ENCODE measurements at places on chromosomes 3 and 15. TPM values are rescaled to one million over a fixed set of nuclear protein-coding genes. Genes with fewer than 3 reads are reported as not detected.

Gene GOLGA8O
- not detected for total RNA-seq

GRCh38 chr15:89778861-89779260 is 2.7 kb downstream of the MESP2 start:
- peaks cover 36% of the 10 kb centered on the region for H3K4me1 ChIP-seq
- no peaks in the 10 kb centered on the region for H3K36me3 ChIP-seq
- H3K27ac ChIP-seq: no peak overlapping the region

GRCh38 chr3:64895991-64896895 is 208.4 kb upstream of the ADAMTS9 start:
- no peak for DNase-seq
- no peaks in the 10 kb centered on the region for H3K27me3 ChIP-seq
- H3K4me3 ChIP-seq: no peak overlapping the region
- H3K36me3 ChIP-seq: no peaks in the 10 kb centered on the region

DNA sequence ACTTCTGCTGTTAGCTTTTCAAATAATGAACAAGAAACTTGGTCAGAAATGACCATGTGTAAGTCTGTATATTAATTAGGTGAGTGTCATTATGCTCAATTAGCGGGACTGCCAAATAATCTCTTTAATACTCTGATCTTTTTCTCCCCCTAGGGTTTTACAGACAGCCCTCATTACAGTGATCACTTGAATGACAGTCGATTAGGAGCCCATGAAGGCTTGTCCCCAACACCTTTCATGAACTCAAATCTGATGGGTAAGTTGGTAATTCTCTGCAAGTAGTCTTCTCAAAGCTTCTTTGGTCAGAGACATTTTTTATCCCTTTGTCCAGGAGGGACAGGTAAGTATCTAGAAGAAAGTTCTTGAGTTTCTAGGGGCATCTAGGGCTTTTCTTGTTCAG is 173.2 kb downstream of the TCF12 start:
- no peak overlapping the region for H3K4me3 ChIP-seq
- peaks cover 12% of the 10 kb centered on the region for H3K4me1 ChIP-seq
- H3K36me3 ChIP-seq: peaks cover 27% of the 10 kb centered on the region

DNA sequence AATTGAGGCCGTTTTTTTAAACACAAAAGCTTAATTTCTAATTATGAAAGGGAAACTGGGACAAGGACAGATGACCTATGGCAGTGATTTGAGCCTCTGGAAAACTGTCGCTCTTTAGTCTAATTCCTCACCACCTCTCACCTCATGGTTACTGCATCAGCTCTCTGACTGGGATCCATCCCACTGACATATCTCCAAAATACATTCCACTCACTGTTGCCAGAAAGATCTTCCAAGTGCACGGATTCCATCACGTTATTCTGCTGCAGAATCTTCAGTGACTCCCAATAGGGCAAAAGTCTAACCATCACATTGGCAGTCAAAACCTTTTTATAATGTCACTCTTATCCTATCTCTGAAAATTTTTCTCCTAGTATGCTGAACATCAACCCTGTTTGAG is 132.3 kb upstream of the MB21D2 start:
- H3K27ac ChIP-seq: no peak overlapping the region
- peaks cover 5% of the 10 kb centered on the region for H3K27me3 ChIP-seq
- DNase-seq: no peak
- no peaks in the 10 kb centered on the region for H3K36me3 ChIP-seq

Gene SSUH2
- not detected for total RNA-seq

GRCh38 chr3:130433306-130433705 is 83.7 kb upstream of the COL6A6 start:
- no peaks in the 10 kb centered on the region for H3K36me3 ChIP-seq
- H3K27me3 ChIP-seq: no peaks in the 10 kb centered on the region
- no peak overlapping the region for H3K27ac ChIP-seq
- no peak overlapping the region for H3K4me3 ChIP-seq

DNA sequence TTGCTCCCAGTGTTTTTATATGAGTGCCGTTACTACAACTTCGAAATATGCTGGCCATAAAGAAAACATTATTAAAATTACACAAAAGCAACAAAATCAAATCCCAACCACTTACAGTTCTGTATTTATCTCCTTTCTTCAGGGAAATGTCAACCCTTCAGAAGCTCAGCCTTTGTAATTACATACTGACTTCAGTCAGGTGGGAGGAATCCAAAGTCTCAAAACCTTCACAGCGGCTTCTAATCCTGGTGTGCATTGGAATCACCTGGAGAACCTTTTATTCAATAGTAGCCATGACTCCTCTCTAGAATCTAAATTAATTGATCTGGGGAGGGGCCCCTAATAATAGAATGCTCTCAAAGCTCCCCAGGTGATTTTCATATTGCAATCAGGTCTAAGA is 463.7 kb upstream of the ARHGEF26 start:
- no peak for DNase-seq
- H3K36me3 ChIP-seq: no peaks in the 10 kb centered on the region
- H3K4me3 ChIP-seq: no peak overlapping the region
- H3K27me3 ChIP-seq: no peaks in the 10 kb centered on the region

Gene VEPH1
- 60.1 TPM for total RNA-seq

- no peak overlapping the region for H3K4me3 ChIP-seq
- H3K4me1 ChIP-seq: no peaks in the 10 kb centered on the region
- H3K27me3 ChIP-seq: peaks cover 36% of the 10 kb centered on the region
- no peak for DNase-seq
- H3K27ac ChIP-seq: no peak overlapping the region
Measured at GRCh38 chr15:77627581-77627980, 5.1 kb downstream of the LINGO1 start.

DNA sequence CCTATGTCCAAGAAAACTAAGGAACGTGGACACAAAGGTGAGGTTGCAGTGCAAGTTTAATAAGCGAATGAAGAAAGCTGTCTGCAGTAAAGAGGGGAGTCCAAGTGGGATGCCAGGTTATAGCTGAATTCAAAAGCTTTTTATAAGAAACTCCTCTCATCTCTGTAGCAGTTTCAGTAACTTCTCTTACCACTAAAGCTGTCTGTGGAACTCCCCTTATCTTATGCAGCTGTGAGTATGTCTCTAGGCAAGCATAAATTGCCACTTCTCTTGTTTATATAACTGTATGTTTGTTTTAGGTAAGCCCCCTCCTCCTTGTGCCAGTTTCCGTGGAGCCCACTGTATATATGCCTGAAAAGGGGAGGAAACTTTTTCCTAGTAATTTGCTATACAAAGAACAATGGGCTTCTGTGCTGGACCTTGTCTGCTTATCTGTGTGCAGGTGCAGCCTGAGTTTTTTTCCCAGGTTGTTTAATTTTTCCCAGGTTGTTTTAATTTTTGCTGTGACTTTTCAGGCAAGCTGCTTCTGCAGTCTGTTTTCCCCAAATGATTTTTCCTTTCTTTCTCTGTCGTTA is 875.1 kb upstream of the EPHA6 start:
- H3K4me1 ChIP-seq: no peaks in the 10 kb centered on the region
- H3K27ac ChIP-seq: no peak overlapping the region
- no peak overlapping the region for H3K4me3 ChIP-seq
- DNase-seq: no peak
- no peaks in the 10 kb centered on the region for H3K36me3 ChIP-seq

Gene GOLGA8Q
- not detected for total RNA-seq

DNA sequence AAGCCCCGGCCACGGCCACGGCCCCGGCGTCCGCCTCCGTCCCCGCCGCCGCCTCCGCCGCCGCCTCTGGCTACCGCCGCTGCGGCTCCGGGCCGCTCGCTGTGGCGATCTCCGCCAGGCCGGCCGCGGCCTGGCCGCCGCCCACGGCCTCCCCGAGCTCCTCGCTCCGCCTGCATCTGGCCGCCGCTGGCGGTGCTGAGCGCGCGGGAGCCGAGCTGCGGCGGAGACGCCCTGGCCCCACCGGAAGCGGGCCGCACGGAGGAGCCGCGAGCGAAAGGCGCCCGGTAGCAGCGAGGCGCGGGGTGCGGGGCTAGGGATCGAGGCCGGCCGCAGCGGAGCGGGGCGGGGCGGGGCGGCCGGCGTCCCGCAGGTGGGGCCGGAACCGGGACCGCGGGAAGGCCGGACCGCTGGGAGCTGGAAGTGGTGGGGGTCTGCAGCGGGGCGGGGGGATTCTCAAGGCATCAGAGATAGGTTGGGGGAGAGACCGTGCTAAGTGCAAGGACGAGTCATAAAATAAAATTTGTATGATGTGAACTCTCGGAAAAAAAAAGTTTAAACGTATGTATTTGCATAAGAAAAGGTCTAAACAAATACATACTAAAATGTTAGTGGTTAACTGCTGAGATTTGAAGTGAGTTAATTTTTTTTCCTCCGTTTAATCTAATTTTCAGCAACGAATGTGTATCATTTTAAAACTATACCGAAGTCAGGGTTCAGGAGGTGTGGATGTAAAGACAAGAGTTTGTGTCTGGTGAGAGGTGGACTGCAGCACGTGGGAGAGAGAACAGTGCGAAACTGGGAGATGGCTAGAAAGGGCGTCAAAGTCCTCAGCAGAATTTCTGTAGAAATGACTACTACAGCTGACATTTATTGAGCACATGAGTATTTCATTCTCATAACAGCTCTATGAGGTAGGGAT is at the start of gene AVEN:
Gene AVEN (minus strand): TSS at position 334 of the 919 bp plus-strand sequence. CDS start 158 bp downstream, at position 176.
- H3K27me3 ChIP-seq: peaks cover 1% of the 10 kb centered on the region
- H3K36me3 ChIP-seq: no peaks in the 10 kb centered on the region

- H3K27me3 ChIP-seq: peaks cover 5% of the 10 kb centered on the region
- no peak overlapping the region for H3K27ac ChIP-seq
- H3K4me3 ChIP-seq: no peak overlapping the region
- H3K36me3 ChIP-seq: no peaks in the 10 kb centered on the region
Measured at GRCh38 chr3:189826566-189826965, 195.4 kb downstream of the TP63 start.

GRCh38 chr3:78610462-78611125 is 1157.2 kb downstream of the ROBO1 start:
- no peak overlapping the region for H3K4me3 ChIP-seq
- no peak overlapping the region for H3K27ac ChIP-seq
- peaks cover 12% of the 10 kb centered on the region for H3K36me3 ChIP-seq
- DNase-seq: no peak
- no peaks in the 10 kb centered on the region for H3K27me3 ChIP-seq
- H3K4me1 ChIP-seq: peaks cover 7% of the 10 kb centered on the region

- no peak overlapping the region for H3K4me3 ChIP-seq
- H3K27ac ChIP-seq: no peak overlapping the region
- H3K36me3 ChIP-seq: no peaks in the 10 kb centered on the region
- no peak for DNase-seq
- H3K27me3 ChIP-seq: peaks cover 12% of the 10 kb centered on the region
- H3K4me1 ChIP-seq: no peaks in the 10 kb centered on the region
Measured at GRCh38 chr15:79065706-79066376, 24.7 kb downstream of the RASGRF1 start.

Gene PIERCE2
- 0.56 TPM for total RNA-seq

Gene ALG1L2
- not detected for total RNA-seq

Gene CDCP1
- 0.63 TPM for total RNA-seq

DNA sequence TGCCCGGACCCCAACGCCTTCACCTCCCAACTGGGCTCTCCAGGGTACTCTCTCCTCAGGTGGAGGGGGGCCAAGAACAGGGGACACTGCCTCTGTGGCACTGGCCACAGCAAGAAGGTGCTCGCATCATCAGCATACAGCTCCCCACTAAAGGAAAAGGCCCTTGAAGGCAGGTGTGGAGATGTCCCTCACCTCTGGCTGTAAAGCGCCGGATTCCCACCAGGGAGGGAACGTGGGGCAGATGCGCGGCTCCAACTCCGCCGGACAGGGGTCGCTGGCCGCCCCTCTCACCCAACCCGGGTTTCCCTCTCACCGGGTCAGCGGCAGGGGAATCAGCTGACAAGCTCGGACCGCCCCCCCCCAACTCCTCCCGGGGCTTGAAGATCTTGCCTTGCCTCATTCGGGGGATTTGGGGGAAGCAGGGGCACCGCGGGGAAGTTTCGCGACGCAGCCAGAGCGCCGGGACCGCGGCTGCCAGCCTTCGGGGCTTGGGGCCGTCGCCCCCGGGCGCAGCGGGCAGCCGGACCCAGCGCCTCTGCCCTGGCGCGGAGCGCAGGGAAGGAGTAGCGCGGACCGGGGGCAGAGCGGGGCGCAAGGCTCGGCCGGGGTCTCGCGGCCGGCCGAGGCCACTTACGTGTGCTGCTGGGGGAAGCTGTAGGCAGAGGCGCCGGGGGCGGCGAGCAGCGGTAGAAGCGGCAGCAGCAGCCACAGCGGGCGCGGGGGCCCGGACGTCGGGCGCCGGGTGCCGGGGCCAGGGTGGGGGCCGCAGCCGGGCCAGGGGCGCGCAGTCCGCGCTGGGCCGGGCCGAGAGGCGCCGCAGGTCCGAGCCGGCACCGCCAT is 630 bp downstream of the CACNA2D2 start:
- H3K4me1 ChIP-seq: no peaks in the 10 kb centered on the region
- H3K4me3 ChIP-seq: no peak overlapping the region
- H3K36me3 ChIP-seq: no peaks in the 10 kb centered on the region
- H3K27ac ChIP-seq: no peak overlapping the region

Gene CSPG5
- total RNA-seq: 0.19 TPM

- peaks cover 12% of the 10 kb centered on the region for H3K4me1 ChIP-seq
- DNase-seq: no peak
- no peaks in the 10 kb centered on the region for H3K36me3 ChIP-seq
- peaks cover 6% of the 10 kb centered on the region for H3K27me3 ChIP-seq
Measured at GRCh38 chr3:107969525-107969924, 121.3 kb downstream of the CD47 start.

Gene SLC30A4
- total RNA-seq: 8.2 TPM

DNA sequence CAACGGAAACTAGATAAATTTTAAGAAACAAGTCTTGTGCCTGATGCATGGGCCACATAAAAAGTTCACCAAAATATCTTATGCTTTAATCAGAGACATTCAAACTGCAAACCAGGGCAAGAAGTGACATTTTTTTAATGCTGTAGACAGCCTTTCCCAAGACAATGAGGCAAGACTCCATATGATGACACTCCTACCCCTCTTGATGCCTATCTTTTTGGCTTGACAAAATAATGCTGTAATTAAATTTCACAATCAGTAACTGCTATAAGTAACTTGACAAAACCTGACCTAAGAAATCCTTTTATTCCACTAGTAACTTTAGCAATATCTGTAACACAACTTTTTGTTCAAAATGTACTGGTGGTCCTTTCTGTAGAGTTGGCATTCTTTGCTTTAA is 48.7 kb downstream of the ECT2 start:
- DNase-seq: no peak
- no peaks in the 10 kb centered on the region for H3K27me3 ChIP-seq
- H3K4me1 ChIP-seq: no peaks in the 10 kb centered on the region
- no peak overlapping the region for H3K27ac ChIP-seq

Gene MKRN2OS
- total RNA-seq: not detected

DNA sequence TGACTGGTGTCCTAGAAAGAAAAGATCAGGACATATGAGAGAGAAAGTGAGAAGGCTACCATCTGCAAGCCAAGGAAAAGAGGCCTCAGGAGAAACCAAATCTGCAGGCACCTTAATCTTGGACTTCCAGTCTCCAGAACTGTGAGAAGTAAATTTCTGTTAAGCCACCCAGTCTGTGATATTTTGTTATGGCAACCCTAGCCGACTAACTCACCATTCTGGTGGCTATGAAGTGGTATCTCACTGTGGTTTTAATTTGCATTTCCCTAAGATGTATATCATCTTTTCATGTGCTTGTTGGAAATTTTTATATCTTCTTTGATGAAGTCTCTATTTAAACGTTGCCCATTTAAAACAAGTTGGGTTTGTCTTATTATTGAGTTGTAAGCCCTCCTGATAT is 40.6 kb downstream of the ILDR1 start:
- DNase-seq: no peak
- H3K27me3 ChIP-seq: peaks cover 10% of the 10 kb centered on the region
- H3K27ac ChIP-seq: no peak overlapping the region
- peaks cover 9% of the 10 kb centered on the region for H3K36me3 ChIP-seq

Gene C3orf70
- 0.11 TPM for total RNA-seq

- no peak for DNase-seq
- peak overlapping the region; percentile 99 for H3K27ac ChIP-seq
- H3K4me3 ChIP-seq: peak overlapping the region; percentile 99
Measured at GRCh38 chr3:194672876-194673275, 885 bp upstream of the LSG1 start.

GRCh38 chr15:20345401-20345958 is 196.1 kb downstream of the GOLGA6L6 start:
- peaks cover 3% of the 10 kb centered on the region for H3K36me3 ChIP-seq
- no peak for DNase-seq
- H3K4me1 ChIP-seq: no peaks in the 10 kb centered on the region
- H3K27ac ChIP-seq: no peak overlapping the region
- no peak overlapping the region for H3K4me3 ChIP-seq

Measured in HFFc6 (cell line).